Thyroid gland (tissue), 4 donors: ENCODE measurements at places on chromosomes 16 and 17. TPM values are rescaled to one million over a fixed set of nuclear protein-coding genes. Genes with fewer than 3 reads are reported as not detected.
A peak's percentile ranks its signal among the peaks of the same experiment; 100 is the strongest.

HSF4 gene
- total RNA-seq, result 17.3 TPM

CCDC200 gene
- not detected for total RNA-seq

CHRNE gene
- 0.45 TPM for total RNA-seq

- peak overlapping the region; percentile 59 for H3K27ac ChIP-seq
- no peak for DNase-seq
- peaks cover 21% of the 10 kb centered on the region for H3K36me3 ChIP-seq
- no peaks in the 10 kb centered on the region for H3K27me3 ChIP-seq
Observed at GRCh38 chr17:41773731-41774193, 12.7 kb downstream of the JUP start.

DNA sequence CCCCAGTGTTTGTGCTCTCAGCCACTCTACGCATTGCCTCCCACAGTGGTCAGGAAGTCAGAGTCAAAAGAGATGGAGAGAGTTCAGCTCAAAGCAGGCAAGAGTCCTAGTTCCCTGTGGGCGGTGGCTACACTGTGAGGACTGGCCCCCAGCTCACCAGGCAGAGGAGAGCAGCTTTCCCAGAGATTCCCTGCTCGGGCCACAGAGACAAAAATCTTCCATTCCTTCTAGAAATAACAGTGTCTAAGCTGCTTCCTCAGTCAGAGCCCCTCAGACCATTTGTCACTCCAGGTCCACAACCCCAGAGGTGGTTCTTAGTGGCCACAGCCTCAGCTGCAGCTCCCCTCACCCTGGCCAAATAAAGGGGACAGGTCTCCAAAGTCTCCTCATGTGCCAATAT is 263.0 kb upstream of the RPL38 start:
- H3K36me3 ChIP-seq, result no peaks in the 10 kb centered on the region
- no peaks in the 10 kb centered on the region for H3K4me1 ChIP-seq
- no peak for DNase-seq
- H3K27me3 ChIP-seq, result no peaks in the 10 kb centered on the region
- no peak overlapping the region for H3K4me3 ChIP-seq

GRCh38 chr16:24986512-24987303 is 28.5 kb downstream of the ARHGAP17 start:
- no peaks in the 10 kb centered on the region for H3K36me3 ChIP-seq

DNA sequence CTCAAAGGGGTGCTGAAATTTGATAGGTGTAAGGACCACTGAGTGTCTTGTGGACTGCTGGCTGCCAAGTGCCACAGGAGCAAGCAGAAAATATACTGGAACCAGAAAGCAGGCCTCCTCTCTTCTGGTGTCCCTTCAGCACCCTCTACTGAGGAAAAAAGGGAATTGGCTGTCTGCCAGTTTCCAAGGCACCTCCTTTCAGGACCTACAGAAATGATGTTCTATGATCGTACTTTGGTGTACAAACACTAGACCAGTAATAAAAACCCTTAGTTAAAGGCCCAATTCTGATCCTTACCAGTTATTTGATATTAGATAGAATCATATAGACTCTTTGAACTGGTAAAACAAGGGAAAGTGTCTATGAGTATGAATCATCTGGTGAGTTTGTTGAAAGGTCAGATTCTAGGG is 35.8 kb upstream of the BCAS3 start:
- H3K36me3 ChIP-seq, result no peaks in the 10 kb centered on the region
- no peaks in the 10 kb centered on the region for H3K27me3 ChIP-seq

DNA sequence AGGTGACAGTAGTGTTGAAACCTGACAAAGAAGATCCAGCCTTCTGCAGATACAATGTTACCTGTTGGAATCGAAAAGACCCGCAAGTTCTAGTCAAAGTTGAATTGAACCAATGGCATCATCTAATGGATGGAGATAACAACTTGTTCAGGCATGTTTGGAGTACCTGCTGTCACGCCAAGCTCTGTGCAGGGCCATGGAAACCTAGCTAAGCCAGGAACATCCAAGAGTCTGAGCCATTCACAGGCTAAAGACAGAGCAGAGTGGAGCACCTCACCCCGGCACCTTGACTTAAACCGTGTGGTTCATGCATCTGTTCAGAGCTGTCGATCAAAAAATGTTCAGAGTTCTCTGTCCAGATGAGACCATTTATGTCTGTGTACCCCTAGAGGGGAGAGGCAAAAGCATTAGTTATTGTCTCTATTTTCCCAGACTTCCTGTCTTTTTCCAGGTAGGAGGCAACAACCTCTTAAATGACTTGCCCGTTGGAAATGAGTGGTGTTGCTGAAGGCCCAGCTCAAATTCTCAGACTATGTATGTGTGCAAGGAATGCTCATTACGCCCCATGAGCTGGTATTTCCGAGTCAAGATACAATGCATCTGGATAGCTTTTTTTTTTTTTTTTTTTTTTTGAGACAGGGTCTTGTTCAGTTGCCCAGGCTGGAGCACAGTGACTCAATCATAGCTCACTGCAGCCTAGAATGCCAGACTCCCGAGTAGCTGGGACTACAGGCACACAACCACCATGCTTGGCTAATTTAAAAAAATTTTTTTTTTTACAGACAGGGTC is 44.9 kb upstream of the XYLT1 start:
- H3K27ac ChIP-seq, result no peak overlapping the region
- H3K36me3 ChIP-seq, result no peaks in the 10 kb centered on the region

GRCh38 chr16:85850344-85850880 is 48.5 kb upstream of the IRF8 start:
- no peaks in the 10 kb centered on the region for H3K4me1 ChIP-seq
- H3K36me3 ChIP-seq, result no peaks in the 10 kb centered on the region
- no peaks in the 10 kb centered on the region for H3K27me3 ChIP-seq
- DNase-seq, result no peak
- no peak overlapping the region for H3K27ac ChIP-seq
